ENCODE measurements at places on chromosomes 1 and 21.

- DNase-seq, result no peak
Observed at GRCh38 chr1:69747207-69747606, 179.5 kb downstream of the LRRC7 start.

DNA sequence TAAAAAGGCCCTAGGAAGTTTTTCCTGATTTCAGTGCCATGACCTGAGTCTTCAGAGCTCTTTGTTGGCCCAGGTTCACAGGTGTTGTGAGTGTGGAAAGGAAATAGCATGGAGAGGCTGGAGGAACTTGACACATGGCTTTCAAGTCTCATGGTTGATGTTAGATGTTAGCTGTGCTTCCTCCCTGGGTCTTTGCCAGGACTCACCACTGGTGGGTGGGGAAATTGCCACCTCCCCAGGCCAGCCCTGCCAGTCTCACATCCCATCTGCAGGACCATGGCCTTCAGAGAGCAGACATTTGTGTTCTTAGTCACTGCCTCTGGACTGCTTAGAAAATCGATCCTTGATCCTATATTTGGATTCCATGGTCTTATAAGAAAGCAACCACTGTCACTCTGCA is 383.2 kb downstream of the DISC1 start:
- no peak for DNase-seq

GRCh38 chr1:40692429-40692895 is 958 bp downstream of the NFYC start:
- no peak for DNase-seq

DNA sequence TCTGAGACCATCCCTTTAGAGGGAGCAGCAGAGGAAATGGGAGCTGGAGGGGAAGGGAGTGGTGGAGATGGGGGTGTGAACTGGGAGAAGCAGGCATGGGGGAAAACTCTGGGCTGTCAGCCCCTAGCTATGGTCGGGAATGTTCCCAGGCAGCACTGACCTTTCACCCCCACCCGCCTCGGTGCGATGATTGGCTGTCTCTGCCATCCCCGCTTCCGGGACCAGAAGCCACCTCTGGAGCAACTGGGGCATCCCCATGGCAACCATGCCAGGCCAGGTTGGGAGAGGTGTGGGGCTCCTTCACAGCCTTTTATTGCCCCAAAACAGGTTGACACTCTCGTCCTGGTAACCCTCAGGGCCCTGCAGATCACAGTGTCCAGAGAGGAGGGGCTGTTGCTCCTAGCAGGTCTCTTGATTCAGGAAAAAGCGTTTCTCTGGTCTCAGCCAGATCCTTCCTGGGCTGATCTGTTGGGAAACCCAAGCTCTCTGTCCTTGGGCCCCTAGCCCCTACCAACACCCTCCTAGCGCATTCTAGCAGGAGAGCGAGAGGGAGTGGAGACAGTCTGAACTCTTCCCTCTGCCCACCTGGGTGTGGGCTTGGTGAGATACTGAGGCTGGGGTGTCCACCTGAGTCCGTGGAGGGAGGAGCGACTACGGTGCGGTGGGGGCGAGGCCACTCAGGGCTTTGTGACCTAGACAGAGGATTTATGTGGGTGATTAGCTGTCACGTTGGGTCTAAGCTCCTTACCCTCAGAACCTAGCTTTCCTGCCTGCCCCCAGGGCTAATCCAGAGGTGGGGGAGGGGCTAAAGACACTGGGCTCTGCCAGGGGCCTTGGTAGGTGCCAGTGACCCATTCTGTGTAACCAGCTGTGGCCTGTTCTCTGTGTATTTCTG is 12.2 kb upstream of the SLC6A9 start:
- DNase-seq, result no peak

- no peak for DNase-seq
Observed at GRCh38 chr21:38661889-38662568, 143.7 kb upstream of the ETS2 start.

GRCh38 chr1:111719674-111720132 is 19.5 kb downstream of the INKA2 start:
- DNase-seq, result no peak

- no peak for DNase-seq
Observed at GRCh38 chr1:206969090-206969489, 1.2 kb downstream of the FCAMR start.

DNA sequence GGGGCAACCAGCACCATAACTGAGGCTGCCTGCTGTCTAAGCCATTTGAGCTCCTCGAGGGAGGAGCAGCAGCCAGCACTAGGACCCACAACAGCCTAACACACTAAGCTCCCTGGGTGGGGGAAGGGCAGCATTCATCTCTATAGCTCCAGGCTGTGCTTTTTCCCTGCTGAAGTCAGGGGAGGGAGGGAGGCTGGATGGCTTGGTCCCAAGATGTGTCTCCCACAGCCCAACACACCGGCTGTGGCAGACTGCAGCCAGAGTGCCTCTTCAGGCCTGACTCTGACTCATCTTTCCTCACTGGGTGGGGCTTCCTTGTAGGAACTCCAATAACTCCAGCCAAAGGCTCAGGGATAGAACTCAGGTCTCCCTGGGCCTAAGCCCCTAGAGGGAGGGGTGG is 296.3 kb downstream of the PRDM2 start:
- no peak for DNase-seq

DNA sequence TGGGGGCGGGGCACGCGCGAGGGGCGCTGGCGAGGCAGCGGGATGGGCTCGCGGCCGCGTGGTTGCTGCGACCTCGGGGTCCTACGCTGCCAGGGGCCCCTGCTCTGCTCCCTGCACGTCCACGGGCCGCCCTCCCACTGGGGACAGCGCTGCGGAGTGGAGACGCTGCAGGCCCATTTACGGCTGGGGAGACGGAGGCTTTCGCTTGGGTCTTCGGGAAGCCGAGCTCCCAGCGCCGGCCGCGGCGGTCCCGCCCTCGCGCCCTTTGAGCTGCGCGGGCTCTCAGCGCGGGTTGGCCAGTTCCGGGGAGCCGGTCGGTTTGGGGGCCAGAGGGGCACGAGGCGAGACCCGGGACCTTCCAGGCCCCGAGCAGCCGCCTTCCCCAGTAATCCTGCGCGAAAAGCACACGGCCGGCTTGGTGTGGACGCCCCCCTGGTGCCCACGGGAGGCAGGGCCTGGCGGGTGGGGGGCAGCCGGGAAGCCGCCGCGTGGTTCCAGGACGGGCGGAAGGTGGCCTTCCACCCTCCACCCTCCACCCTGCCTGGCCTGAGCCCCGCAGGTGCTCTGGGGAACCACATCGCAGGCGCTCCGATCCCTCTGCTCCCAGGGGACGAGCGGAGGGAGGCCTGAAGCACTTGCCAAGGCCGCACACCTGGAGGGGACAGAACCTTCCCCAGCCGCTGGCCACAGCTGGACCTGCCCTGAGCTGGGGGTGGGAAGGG is 570 bp upstream of the PEX10 start:
- DNase-seq, result no peak

- no peak for DNase-seq
Observed at GRCh38 chr1:46288485-46289133, 14.8 kb downstream of the LRRC41 start.

DNA sequence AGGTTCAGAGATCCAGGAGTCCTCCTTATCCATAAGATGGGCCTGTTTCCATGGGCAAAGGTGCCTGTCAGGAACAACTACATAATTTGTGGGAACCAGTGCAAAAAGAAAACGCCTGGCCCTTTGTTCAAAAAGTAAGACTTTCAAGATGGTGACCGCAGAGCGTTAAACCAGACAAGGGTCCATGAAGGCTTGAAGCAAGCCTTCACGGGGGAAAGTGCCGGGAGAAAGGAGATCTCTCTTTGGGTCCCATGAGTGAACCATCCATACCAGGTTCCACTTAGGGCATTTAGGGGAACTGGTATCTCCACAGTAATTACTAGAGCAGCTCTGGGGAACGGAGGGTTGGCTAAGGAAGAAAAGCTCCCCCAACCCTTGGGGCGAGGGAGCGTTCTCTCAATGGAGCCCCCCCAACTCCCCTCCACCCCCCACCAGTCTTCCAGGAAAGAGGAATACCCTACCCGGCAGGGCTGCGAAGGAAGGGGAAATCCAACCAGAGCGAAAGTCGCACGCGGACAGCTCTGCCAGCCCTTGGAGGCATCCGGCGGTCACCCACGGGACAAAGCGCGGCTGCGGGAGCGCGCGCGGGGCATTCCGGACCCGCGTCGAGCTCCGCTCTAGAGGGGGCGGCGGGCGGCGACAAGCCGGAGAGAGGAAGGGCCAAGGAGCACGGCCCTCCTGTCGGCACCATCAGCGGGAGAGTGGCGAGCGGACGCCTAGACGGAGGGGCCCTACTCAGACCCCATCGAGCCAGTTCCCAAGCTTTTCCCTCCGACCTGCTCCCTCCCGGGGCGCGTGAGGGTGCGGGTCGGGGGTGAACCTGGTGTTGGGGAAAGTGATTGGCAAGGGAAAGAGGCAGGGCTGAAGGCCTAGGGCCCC is 687 bp upstream of the RASSF5 start:
- no peak for DNase-seq

DNA sequence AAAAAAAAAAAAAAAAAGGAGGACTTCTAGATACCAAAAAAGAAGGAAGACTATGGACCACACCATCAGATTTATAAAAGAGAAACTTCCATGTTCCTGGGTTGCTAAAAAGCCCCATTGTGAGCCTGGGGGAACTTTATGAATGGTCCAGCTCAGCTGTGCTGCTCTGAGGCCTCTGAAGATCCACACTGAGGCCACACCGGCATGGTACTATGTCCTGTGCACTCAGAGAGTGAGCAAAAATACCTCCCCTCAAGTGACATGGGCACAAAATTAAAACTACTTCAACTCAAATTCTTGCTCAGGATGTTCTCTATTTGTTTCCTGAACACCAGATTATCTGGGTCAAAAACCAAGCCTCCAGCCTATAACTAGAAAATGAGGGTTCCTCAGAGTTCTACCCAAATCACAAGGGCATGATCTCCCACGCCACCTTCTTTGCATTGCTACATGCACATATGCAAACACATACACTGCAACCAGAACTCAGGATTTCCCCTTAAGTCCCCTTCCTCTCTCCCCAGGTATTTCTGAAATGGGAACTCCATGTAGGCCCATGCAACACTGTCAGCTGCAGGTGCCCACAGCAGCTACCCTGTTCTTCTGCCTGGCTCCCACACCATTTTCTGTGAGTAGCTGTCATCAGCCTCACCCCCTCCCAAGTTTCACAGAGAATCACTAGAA is 94.4 kb downstream of the SH3GLB1 start:
- no peak for DNase-seq

- no peak for DNase-seq
Observed at GRCh38 chr1:47870480-47870879, 126.7 kb downstream of the TRABD2B start.

- no peak for DNase-seq
Observed at GRCh38 chr21:29748391-29749167, 191.2 kb downstream of the GRIK1 start.

DNA sequence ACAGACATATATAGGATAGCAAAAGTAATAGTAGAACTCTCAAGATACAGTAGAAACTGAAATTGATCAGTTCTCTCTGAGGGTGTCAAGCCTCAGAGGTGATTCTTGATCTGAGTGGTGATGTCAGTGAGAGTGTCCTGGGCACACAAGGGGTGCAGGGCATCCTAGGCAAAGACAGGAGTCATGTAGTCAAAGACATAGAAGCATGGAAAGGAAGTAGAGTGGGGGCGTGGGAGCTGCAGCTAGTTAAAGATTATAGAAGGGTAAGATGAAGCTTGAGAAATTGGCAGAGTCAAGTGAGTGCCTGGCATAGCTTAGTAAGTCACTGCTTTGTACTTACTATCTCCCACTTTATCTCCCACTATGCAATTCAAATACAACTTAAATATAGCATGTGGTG is 22.8 kb downstream of the CDC7 start:
- no peak for DNase-seq

- DNase-seq, result no peak
Observed at GRCh38 chr21:46540087-46540710, 64.7 kb downstream of the S100B start.

DNA sequence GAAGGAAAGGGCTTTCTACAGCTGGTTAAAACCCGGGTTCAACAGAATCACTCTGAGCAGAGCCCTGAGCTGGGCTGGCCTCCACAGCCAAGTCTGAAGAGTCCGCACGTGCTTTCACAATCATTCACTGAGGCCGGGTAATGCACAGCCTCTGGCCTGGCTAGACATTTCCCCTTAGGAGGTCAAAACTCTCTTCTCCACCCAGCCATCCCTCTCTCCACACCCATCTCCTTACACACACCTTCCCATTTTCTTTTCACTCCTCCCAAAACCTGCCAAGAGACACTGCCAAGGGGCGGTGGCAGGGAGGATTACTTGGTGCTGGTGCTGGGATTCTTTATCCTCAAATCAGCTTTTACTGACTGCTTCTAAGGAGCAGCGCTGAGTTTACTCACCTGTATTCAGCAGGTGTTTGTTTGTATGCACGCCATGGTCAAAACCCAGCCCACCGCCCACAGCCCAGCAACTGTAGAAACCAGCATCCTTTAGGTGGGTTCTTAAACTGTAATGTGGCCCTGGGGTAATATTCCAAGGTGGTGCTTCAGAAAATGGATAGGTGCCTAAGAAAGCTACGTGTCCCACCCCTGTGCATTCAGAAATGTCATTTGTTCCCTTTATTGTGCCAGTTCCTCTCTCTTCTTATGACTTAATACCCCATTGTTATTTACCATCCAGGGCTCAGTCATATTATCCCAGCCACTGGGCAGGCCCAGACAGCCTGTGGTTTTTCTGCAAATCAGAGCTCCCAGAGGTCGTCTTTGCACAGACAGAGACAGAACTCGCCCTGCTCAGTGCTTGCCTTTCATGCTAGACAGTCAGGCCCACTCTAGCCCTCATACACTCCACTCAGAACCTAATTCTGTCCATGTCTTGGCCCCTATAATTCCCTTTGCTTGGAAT is 80.2 kb downstream of the ADSS2 start:
- no peak for DNase-seq

DNA sequence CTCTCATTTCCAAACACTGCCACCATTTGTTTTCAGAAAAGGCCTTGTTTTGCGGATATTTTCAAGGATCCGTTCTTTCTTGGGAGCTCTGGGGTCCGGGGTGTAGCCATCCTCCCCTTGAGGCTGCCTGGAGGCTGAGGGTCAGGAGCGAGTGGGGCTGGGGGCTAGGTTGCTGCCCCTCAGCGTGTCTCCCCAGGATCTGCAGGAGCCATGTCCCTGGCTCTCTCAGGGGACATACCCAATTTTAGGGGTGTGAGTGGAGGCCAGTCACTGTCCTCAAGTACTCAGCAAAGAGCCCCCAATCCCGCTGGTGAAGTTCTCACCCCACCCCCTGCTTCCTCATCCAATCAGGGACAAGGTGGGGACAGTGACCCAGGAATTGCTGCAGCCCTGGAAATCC is 15.0 kb upstream of the PRDM16 start:
- no peak for DNase-seq
